H9 (cell line): ENCODE measurements at places on chromosomes 5 and 9.
A peak's percentile ranks its signal among the peaks of the same experiment; 100 is the strongest.

- H3K36me3 ChIP-seq = no peaks in the 10 kb centered on the region
- no peaks in the 10 kb centered on the region for H3K27me3 ChIP-seq
- no peak overlapping the region for H3K4me3 ChIP-seq
- DNase-seq = no peak
Measured at GRCh38 chr5:44774279-44774880, 34.4 kb upstream of the MRPS30 start.

DNA sequence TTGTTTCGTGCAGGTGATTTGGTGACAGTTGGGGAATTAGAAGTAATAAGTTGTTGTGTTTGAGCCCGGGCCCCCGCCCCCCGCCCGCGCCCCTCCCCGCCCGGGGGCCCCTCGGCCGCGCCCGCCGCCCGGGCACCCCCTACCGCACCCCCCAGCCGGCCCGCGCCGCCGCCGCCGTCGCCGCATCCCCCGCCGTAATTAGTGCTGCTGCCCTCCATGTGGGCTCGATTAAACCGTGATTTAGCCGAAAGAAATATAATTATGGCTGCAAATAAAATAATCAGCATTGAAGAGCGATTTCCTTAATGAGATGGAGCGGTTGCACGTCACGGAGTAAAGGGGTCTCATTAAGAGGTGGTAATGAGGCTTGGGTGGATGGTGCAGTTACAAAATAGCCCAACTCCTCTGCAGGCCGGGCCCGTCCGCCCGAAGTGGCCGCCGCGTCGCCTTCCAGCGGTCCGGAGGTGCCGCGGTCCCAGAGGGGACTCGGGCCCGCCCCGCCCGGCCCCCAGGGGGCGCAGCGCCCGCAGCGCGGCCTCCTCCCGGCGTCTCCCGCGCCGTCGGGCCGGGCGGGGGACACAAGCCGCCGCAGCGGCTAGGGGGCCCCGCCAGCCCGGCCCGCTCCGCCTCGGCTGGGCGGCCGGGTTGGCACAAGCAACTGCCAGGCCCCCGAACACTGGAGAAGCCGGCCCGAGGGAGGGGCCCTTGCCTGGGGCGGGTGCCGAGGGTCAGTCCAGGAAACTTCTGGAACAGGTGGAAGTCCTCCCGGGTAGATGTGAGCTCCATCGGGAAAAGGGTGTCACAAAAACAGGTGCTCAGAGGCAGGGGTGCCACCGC, 6.9 kb upstream of the OTP start:
- H3K27me3 ChIP-seq = peaks cover 75% of the 10 kb centered on the region
- H3K36me3 ChIP-seq = no peaks in the 10 kb centered on the region; the same call in 2 of the 3 replicates
- H3K27ac ChIP-seq = no peak overlapping the region
- H3K4me3 ChIP-seq = peak overlapping the region; percentile 86

GRCh38 chr9:114053246-114054005, 24.7 kb downstream of the AMBP start:
- no peaks in the 10 kb centered on the region for H3K27me3 ChIP-seq
- DNase-seq = peak; percentile 17
- H3K36me3 ChIP-seq = peaks cover 16% of the 10 kb centered on the region; the same call in 2 of the 3 replicates
- H3K4me3 ChIP-seq = no peak overlapping the region
- H3K4me1 ChIP-seq = no peaks in the 10 kb centered on the region

DNA sequence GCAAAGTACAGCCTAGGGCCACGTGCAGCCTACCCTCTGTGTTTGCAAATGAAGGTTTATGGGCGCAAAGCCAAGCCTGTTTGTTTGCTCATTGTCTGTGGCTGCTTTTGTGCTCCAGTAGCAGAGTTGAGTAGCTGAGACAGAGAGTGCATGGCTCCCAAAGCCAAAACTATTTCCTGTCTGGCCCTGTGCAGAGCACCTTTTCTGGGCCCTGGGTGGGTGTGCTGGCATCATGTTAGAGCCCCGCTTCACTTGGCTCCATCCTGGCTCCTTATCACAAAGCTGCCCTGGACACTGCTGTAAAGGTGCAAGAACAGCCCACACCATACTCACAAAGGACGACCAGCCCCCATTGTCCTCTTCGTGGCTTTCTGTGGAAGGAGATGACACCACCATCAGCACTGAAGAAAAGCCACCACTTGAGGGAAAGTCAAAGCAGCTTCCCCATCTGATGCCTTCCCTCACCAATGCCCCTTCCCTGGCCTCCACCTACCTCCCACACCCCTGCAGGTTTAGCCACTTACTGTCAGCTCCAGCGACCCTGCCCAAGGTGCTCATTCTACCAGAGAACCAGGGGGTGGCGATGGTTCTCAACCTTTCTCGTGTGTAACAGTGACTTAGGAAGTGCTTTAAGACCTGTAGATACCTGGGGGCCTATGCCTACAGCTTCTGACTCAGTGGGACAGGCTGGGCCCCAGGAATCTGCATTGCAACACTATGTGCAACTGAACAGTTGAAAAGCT, 23.4 kb downstream of the LCP2 start:
- H3K36me3 ChIP-seq = no peaks in the 10 kb centered on the region; the same call in 2 of the 3 replicates
- no peak overlapping the region for H3K4me3 ChIP-seq
- H3K27me3 ChIP-seq = no peaks in the 10 kb centered on the region; the same call in 1 of the 2 replicates
- H3K4me1 ChIP-seq = peaks cover 10% of the 10 kb centered on the region; the same call in 1 of the 2 replicates
- DNase-seq = peak; percentile 75

GRCh38 chr5:158145827-158146226, 286.9 kb upstream of the CLINT1 start:
- DNase-seq = no peak
- H3K4me1 ChIP-seq = no peaks in the 10 kb centered on the region
- H3K27ac ChIP-seq = no peak overlapping the region
- H3K4me3 ChIP-seq = no peak overlapping the region
- no peaks in the 10 kb centered on the region for H3K27me3 ChIP-seq
- no peaks in the 10 kb centered on the region for H3K36me3 ChIP-seq

DNA sequence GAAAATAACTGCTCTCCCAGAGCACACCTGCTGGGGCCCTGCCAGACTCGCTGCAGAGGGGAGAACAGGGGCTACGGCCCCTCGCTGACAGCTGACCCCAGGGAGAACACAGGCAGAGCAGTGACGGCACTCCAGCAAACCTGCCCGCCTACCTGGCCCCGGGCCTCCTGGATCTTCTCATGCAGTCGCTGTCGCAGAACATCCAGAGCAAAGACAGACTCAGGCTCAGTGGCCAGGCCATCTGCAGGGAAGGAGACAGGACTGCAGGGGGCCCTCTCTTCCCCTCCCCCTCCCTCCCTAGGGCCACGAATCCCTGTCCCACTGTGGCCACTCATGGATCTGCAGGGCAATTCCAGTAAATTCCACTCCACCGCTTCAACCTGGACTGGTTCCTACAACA, 2.4 kb downstream of the SURF6 start:
- H3K4me3 ChIP-seq = peak overlapping the region; percentile 98
- H3K4me1 ChIP-seq = no peaks in the 10 kb centered on the region
- no peak overlapping the region for H3K27ac ChIP-seq
- no peaks in the 10 kb centered on the region for H3K27me3 ChIP-seq
